Mesothelial cell of epicardium (in vitro differentiated cells): ENCODE measurements at places on chromosomes 12 and 14.

- DNase-seq, result no peak
Measured at GRCh38 chr12:130572553-130572952, 143.5 kb downstream of the RIMBP2 start.

GRCh38 chr12:26918321-26919215 lies 19.2 kb downstream of the INTS13 start:
- DNase-seq, result no peak

DNA sequence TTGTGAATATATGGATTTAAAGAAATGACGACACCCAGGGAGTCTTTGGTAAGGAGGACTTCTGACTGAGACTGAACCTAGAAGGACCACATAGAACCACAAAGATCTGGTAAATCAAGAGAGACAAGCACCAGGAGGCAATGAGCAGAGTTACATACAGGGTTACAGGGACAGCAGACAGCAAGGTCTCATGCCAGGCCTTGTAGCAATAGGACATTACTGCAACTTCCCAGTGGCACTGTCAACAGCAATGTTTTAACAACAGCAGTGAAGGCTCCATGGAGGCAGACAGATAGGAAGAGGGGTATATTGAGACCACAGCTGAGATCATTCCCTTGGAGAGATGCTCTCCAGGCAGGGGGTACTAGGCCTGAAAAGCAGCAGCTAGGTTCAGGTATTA lies 18.5 kb downstream of the CPNE8 start:
- DNase-seq, result no peak

GRCh38 chr12:125133616-125134015 lies 68.4 kb downstream of the AACS start:
- DNase-seq, result no peak

- no peak for DNase-seq
Measured at GRCh38 chr12:89038831-89039512, 313.3 kb downstream of the DUSP6 start.

DNA sequence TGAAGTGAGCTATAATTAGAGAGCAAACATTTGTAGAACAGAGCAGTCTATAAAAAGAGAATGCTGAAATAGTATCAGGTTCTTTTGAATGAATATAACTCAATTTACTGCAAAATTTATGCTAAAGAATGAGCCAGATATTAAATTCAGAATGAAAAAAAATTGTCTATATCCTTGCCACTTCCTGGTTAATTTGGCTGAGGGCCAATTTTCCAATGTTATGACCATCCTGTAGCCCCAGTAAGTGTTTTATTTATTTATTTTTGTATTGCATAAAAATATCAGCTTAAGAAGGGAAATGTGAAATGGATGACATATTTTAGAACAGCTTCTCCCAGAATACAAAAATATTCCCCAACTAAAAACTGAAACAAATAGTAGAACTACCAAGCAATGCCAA lies 263.4 kb downstream of the SOX5 start:
- no peak for DNase-seq

- no peak for DNase-seq
Measured at GRCh38 chr14:73748858-73749357, 34.7 kb upstream of the PNMA1 start.

DNA sequence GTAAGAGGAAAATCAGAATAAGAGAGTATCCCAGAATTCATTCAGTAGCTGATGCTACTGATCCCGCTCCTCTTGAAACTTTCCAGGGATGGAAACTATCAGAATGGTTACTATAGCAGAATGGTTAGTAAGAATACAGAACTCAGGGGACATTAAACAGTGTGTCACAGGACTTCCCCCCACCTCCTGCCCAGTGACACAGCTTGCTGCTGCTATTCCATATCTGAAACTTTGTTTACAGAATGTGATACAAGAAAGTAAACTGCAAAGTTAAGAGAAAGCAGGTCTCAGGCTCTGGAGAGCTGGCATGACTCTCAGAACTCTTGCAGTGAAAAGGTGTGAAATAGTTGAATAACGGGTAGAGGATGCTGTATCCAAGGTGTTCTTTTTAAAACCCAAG lies 3.4 kb downstream of the SPX start:
- no peak for DNase-seq

- DNase-seq, result no peak
Measured at GRCh38 chr12:64039281-64039871, 182.7 kb downstream of the KICS2 start.

DNA sequence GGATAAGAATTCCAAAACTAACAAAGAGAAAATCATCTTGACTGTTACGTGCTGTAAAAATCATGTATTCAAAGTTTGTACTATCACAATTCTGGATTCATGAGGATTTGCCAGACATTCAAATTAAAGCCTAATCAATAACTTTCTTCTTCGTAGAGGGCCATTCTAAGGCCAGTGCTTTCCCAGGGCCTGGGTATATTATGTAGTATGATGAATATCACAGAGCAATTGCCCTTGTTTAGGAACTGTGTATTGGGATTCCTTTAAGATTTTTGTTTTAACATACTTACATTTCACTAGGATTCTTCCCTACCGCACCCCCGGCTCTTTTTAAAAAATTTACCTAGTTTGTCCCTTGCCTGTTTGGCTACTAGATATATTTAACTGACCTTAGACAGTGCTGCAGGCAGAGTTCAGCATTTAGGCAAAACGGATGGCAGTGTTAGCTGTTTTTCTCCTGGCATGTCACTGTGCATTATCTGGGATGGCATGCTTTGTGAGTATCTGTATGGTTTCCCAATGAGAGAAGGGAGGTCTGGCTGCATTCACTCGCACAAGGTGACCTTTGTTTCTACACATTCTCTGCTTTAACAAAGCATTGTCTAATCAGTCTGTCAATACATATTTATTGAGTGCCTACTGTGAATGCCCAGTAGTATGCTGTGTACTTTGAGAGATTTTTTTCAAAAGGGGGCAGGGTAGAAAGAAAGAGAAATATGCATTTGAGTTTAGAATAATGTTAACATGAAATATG lies 63.3 kb downstream of the ERC1 start:
- DNase-seq, result no peak

- DNase-seq, result no peak
Measured at GRCh38 chr14:50633954-50634353, 34.2 kb downstream of the SAV1 start.

GRCh38 chr12:6280053-6280469 lies 30.4 kb upstream of the PLEKHG6 start:
- DNase-seq, result no peak

GRCh38 chr12:53097564-53098353 lies at the start of gene IGFBP6:
TSS of gene IGFBP6 (plus strand) at chr12:53097667. CDS start at chr12:53097718, 51 bp downstream.
- DNase-seq, result peak; percentile 69

GRCh38 chr14:69424149-69424923 lies 25.8 kb downstream of the SLC39A9 start:
- no peak for DNase-seq

DNA sequence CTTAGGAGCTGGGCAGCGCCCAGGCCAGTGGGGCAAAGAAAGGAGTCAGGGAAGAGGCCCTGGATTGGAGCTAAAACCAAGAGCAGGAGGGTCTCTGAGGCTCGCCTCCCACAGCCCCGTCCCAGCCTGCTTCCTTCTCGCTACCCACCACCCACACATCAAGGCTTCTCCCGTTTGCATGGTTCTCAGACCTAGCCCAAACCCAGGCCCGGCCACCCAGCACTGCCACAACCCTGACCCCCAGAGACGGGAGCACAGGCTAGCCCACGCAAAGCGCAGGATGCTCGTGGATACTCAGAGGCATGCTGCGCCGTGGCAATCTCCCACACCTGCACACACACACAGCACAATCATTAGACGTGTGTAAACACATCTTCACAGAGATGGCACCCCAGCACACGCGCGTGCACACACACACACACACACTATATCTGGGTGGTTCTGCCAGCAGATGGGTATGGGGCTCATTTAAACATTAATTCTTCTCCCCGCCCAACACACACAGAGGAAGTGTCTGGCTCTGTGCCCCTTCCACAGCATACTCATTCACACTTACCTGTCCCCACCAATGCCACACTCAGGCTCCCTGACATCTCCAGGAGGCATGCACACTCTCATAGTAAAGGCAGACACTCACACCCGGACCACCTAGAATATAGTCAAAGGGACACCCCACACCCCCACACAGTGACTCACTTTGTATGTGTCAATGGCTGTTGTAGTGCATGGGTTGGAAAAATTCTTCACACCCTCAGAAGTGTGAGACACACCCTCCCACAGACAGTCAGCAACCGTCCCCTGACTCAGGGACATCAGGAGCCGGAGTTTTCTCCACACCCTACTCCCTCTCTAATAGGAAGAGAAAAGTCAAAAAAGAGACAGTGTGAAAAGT lies 1.1 kb downstream of the CARMIL3 start:
- peak; percentile 19 for DNase-seq

DNA sequence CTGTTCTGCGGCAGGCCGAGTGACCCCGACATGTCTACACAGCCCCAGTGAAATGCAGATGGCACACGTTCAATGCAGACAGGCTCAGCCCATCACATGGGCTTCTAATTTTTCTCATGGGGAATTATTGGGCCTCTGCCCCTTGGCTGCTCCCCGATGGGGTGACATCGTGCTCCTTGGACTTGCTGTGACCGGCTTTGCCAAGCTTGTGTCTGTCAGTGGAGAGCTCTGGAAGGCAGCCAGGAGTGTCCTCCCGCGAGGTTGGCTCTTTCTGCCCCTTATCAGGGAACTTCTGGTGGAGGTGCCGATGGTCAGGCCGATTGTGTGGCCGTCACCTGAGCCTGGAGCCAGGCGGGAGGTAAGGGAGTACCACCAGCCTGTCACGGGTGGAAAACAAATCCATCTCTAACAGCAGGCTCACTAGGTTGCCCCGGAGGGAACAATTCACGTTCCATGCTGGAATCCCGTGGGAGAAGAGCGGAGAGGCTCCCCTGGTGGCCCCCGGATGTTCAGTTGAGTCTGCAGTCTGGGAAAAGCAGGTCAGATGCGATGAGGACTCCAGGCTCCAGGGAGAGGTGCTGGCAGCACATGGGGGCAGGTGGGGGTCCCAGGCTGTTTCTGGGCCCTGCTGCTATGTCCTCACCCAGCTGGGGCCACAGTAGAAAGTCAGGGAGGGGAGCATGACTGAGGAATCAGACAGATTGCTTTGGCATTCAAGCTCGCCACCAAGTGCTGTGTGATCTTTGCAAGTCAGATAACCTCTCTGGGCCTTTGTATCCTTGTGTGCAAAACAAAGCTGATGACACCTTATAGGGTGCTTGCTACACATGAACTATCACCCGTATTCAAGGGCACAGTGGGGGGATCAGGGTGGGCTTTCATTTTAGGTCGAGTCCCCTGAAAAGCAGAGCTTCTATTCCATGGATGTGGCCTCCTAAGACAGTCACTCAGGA lies 43.2 kb upstream of the EML1 start:
- no peak for DNase-seq

DNA sequence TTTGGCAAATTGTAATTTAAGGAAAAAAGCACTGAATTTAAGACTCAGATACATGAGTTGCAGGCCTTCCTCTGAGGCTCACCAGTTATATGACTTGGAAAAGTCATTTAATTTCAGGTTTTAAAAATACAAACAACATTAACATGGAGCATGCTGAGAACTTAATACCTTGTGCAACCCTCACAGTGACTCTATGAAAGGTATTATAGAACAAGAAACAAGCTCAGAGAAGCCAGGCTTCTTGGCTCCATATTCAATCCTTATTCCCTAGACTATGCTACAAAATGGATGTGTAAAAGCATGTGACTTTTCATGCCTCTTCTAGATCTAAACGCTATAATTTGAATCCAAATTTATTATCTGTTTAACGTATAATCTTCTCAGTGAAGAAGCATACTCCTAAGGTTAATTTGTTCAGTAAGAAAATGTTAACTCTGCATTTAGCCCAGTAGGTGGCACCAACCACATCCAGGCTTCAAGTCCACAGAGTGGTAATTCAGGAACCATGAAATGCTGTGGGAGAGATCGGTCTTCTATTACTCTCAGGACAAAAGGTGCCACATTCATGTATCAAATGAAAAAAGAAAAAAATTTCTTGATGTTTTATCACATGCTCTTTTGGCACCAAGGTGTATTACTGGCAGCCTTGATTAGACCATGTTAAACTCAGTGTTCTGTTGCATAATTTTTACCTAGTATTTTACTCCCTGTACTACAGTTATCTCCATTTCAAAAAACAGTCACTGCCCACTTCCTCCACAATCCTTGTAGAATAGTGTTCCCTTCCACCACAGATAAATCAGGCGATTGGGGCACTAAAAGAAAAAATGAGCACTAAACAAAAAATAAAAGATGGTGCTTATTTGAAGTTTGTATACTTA lies 9.3 kb downstream of the CCDC196 start:
- no peak for DNase-seq

- no peak for DNase-seq
Measured at GRCh38 chr12:104805186-104805585, 152.9 kb downstream of the SLC41A2 start.

DNA sequence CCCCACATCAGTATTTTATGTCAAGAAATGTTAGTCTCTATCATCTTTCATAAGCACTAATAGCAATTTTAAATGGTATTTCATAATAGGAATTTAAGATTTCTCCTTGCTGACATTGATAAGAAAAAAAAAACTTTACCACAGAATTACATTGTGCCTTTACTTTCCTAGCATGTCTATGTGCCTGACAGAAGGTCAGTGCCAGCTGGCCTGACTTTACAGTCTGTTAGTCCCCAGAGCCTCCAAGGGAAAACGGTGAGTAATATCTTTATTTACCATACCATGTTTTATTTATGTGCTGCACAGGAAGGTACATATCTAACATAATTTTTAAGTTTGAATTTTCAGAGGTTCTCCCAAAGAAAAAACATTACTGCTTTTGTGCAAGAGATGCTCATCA lies 152.0 kb upstream of the AEBP2 start:
- DNase-seq, result no peak

- peak; percentile 47 for DNase-seq
Measured at GRCh38 chr12:2959505-2960389, 550 bp downstream of the TEAD4 start.

DNA sequence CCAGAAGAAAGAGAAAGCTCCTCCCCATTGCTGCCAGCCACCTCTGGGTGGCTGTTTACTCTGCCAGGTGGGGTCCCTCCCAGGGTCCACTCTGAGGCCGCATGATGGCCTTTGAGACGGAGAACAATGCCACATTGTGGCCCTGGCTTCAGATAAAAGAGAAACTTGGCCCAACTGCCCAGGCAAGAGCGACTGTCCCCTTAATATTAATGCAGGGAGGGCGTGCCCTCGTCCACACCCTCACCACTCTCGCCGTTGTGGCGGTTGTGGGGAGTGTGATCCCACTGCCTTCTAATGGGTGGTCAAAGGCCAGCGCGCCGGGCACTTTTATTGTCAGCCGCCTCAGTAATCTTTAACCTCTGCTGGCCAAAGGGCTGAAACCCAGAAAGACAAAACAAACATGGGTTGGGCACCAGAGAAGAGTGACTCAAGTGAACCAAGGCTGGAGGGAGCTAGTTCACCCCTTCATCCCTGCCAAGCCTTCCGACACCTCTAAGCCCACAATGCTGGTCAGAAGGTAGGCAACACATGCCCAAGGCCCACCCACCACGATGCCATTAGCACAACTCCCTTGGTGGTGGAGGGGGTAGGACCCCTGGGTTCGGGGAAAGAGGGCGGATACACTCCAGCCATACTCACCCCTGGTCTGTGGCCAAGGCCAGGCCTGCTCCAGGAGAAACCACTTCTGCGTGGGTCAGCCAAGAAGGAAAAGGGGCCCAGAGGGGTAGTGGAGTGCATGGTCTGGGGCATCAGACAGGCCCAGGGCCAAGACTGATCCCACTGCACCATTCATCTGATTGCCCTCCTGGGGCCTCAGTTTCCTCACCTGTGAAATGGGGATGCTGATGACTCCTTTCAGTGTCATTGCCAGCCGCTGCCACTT lies 44.5 kb upstream of the BCL11B start:
- DNase-seq, result no peak

- no peak for DNase-seq
Measured at GRCh38 chr14:49792618-49793017, 24.7 kb downstream of the KLHDC2 start.

- no peak for DNase-seq
Measured at GRCh38 chr14:93128725-93129459, 13.2 kb upstream of the ITPK1 start.

GRCh38 chr14:79050787-79051727 lies 880.9 kb downstream of the NRXN3 start:
- no peak for DNase-seq
